Naive thymus-derived CD4-positive, alpha-beta T cell (primary cell): ENCODE measurements at places on chromosomes 3 and 15. TPM values are rescaled to one million over a fixed set of nuclear protein-coding genes. Genes with fewer than 3 reads are reported as not detected.

Gene INTS14
- 16.0 TPM for polyA plus RNA-seq

Gene INKA1
- polyA plus RNA-seq, result 1.6 TPM

Gene RAB6B
- polyA plus RNA-seq, result 0.26 TPM

Gene CACNA1D
- polyA plus RNA-seq, result not detected

Gene RBM5
- 63.1 TPM for polyA plus RNA-seq

Gene HIGD2B
- 0.21 TPM for polyA plus RNA-seq

Gene CYP1A2
- not detected for polyA plus RNA-seq

Gene IL16
- 547 TPM for polyA plus RNA-seq

Gene SLC12A8
- polyA plus RNA-seq, result 0.12 TPM

Gene GABRB3
- not detected for polyA plus RNA-seq

Gene SCG5
- not detected for polyA plus RNA-seq

Gene MAP1A
- polyA plus RNA-seq, result 0.22 TPM

Gene ANKUB1
- polyA plus RNA-seq, result not detected

Gene ST8SIA2
- polyA plus RNA-seq, result not detected

Gene ITIH3
- polyA plus RNA-seq, result not detected

Gene SLC28A1
- not detected for polyA plus RNA-seq

Gene THSD4
- polyA plus RNA-seq, result not detected

Gene PEAK1
- polyA plus RNA-seq, result 1.2 TPM

Gene TGM5
- polyA plus RNA-seq, result not detected

Gene KIF7
- not detected for polyA plus RNA-seq

Gene DAZL
- polyA plus RNA-seq, result not detected

Gene CCDC39
- polyA plus RNA-seq, result not detected

Gene CFAP91
- 0.17 TPM for polyA plus RNA-seq

Gene LMAN1L
- polyA plus RNA-seq, result not detected

Gene NAALADL2
- polyA plus RNA-seq, result not detected

Gene PRICKLE2
- not detected for polyA plus RNA-seq

Gene CSPG4
- not detected for polyA plus RNA-seq

Gene ERICH6
- polyA plus RNA-seq, result not detected

Gene GJD2
- polyA plus RNA-seq, result not detected

Gene PARL
- 123 TPM for polyA plus RNA-seq

Gene SLC2A2
- not detected for polyA plus RNA-seq

Gene DPP8
- 48.3 TPM for polyA plus RNA-seq

Gene PPP1R14D
- polyA plus RNA-seq, result not detected

Gene FGF7
- polyA plus RNA-seq, result 0.11 TPM

Gene GNB5
- 49.0 TPM for polyA plus RNA-seq

Gene PLCB2
- 19.8 TPM for polyA plus RNA-seq

Gene TMEM212
- polyA plus RNA-seq, result not detected

Gene HHLA2
- 0.13 TPM for polyA plus RNA-seq

Gene EIF2A
- polyA plus RNA-seq, result 54.1 TPM
